ENCODE measurements at places on chromosomes 3 and 15.

DNA sequence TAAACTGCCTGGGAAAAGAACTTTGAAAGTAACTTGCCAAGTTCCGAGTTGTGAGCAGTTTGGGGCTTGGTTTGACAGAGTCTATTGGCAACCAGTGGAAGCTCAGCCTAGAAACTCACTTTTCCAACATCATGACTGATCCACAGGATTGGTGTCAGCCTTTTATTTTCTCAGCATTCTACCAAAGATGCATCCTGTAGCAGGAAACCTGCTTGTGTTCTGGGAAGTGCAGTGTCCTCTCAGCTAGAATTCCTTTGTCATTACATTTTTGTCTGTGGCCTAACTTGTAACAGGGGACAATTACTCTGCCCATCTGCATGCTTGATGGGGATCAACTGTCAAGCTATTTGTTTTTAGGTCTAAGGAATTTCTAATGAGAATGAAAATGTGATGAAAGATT, 116.7 kb upstream of the LMOD3 start:
- DNase-seq: peak; percentile 89

DNA sequence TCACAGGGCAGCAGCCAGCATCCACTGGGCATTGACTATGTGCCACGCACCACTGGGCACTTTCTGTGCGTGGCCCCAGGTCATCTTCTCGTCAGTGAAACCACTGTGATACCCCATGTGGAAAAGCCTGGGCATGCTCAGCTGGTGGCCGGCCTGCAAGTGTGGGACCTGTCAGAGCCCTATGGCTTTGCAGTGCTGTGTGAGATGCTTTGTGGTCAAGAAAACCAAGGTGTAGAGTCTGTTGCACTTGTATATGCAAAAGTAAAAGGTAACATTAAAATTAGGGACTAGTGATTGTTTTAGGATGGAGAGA, 69.5 kb downstream of the PGPEP1L start:
- no peak for DNase-seq

DNA sequence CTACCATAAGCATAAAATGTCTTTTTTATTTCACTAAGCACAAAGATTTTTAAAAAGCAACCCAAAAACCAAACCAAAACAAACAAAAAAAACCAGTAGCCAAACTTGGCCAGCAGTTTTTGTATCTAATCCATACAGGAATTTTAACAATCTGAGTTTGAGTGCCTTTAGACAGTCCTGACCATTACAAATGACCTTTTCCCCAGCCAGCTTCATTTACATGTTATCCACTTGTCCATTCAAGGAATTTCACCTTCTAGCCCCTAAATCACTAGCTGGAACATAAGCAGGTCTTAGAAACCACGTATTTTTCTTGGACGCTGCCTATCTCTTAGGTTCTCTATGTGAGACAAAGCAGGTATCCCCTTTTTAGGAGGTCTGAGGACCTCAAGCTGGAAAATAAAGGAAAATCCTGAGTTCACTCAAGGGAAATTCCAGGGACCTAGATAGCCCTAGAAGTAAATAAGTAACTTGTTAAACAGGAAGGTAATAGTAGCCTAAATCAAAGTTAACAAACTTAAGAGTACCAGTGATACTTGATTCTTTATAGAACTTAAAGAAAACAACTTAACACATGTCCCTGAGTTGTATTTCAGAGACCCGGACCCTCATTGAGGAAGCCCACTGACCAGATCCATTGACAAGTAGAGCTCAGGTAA, 34.2 kb downstream of the CIP2A start:
- DNase-seq: no peak

- no peak for DNase-seq
These were observed 3.6 kb downstream of the CLDN1 start for GRCh38 chr3:190318666-190319065.

GRCh38 chr15:73225358-73226015, 143.3 kb downstream of the HCN4 start:
- no peak for DNase-seq

DNA sequence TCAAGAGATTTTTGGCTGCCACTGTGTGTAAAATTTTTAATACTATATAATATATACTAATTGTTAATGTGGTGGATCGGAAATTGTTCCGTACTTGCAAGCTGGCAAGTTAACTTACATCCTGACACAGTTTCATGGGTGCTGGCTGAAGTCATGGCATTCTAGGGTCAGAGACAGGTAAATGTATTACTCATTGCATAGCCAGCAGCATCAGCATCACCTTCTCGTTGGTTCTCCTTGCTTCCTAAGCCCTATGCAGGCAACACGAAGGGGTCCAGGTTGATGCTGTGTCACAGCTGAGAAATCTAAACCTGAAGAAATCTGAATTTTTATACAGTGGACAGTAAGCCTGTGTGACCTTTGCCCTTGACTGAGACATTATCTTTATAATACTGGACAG, 162.7 kb downstream of the KLHL25 start:
- no peak for DNase-seq

DNA sequence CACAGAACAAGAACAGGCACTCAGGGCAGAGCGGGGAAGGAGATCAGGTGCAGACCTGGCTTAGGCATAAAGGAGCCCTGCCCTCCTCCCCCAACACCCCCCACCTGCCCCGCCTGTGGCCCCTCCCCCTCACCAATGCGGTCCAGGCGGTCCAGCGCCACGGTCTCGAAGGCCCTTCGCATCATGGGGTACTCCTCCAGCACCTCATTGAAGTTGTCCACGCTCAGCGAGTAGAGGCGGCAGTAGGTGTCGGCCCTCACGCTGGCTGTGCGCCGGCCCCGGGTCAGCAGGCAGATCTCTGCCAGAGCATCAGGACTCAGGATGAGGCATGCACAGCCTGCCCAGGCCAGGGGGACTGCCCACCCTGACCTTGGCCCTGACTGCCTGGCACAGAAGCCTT, 44.8 kb downstream of the HCN4 start:
- no peak for DNase-seq

GRCh38 chr3:133821767-133822638, 16.4 kb downstream of the SRPRB start:
- peak; percentile 80 for DNase-seq

GRCh38 chr3:5891711-5892110, 704.2 kb downstream of the EDEM1 start:
- DNase-seq: no peak

- DNase-seq: peak; percentile 72
These were observed 720 bp upstream of the TNIK start for GRCh38 chr3:171460725-171461524.

DNA sequence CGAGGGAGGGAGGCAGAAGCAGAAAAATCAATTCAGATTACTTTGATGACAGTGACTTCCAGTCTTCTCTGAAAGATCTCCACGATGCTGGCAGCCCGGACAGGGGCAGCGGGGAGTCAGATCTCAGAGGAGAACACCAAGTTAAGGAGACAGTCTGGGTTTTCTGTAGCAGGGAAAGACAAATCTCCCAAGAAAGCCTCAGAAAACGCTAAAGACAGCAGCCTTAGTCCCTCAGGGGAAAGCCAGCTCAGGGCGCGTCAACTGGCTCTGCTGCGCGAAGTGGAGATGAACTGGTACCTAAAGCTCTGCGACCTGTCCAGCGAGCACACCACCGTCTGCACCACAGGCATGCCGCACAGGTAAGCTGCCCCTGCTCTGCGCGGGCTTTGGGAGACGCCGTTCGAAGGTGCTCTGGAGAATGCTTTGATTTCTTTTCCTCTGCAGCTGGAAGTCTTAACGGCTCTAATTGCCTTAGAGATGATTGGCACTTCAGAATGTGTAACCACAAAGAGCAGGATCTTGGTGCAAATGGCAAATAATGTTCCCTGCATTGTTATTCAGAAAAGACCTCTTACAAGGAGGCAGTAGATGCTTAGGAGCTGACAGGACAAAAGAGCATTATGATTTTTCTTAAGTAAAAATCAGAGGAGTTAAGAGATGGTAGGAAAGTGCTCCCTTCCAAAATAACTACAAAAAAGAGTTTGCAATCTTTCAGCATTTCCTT, at the start of gene KCNAB1:
KCNAB1 (plus strand) TSS at position 51 of the 724 bp plus-strand sequence.
- no peak for DNase-seq

DNA sequence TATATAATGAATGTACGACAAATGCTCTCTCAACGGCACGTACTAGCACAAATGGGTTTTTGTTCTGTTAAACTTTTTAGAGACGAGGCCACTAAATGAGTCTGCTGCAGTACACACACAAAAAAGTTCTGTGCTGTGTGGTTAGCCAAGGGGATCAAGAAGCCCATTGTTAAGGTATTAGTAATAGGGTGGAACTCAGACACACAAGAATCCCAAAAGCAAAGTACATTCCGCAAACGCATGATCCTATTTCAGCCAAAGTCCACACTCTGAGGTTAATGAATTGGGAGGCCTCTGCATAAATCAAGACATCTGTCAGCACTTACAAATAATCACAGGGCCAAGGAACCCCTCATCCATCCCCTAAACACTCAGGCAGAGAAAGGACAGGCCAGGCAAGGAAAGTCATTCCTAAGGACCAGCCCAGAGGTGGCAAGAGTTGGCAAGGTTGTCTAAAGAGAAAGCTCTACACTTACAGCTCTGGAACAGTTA, 12.1 kb downstream of the OSBPL10 start:
- peak; percentile 56 for DNase-seq

GRCh38 chr3:51934991-51935885, 6.5 kb downstream of the RRP9 start:
- DNase-seq: no peak

DNA sequence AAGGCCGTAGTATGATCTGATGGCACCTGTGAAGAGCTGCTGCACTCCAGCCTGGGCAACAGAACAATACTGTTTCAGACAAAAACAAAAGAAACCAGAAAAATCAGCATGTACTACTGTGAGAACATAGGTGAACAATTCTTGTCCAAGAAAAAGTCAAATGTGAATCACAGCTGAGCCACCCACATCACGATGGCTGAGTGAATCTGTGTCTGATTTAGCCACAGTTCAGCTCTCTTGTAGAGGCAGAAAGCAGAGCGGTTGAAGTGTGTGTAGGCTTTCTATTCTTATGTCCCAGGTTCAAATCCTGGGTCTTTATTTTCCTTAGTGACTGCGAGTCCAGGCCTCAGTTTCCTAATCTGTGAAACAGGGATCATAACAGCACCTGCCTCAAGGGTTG, 4.4 kb upstream of the FURIN start:
- no peak for DNase-seq

DNA sequence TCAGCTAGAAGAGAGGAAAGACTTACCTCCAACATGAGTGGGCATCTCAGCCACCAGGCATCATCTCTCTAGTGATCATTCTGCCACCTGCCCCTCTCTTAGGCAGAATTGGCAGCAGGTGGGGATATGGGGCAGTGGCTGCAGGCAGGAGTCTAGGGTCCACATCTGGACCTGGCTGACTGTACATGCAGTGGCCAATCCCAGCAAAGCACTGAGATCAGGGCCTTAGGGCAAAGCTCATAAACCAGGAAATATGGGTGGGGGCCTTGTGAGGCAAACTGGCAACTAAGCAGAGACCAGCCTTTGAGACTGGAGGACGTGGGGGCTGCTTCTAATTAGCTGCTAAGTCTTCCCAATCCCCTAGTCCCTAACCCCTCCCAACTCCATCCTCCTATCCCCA, 12.9 kb downstream of the POMGNT2 start:
- DNase-seq: no peak

- peak; percentile 75 for DNase-seq
These were observed 794.8 kb downstream of the MCTP2 start for GRCh38 chr15:95025924-95026728.

- DNase-seq: no peak
These were observed 37.8 kb downstream of the SLC24A1 start for GRCh38 chr15:65659502-65660052.

- no peak for DNase-seq
These were observed 223.7 kb upstream of the CD96 start for GRCh38 chr3:111318289-111318688.

DNA sequence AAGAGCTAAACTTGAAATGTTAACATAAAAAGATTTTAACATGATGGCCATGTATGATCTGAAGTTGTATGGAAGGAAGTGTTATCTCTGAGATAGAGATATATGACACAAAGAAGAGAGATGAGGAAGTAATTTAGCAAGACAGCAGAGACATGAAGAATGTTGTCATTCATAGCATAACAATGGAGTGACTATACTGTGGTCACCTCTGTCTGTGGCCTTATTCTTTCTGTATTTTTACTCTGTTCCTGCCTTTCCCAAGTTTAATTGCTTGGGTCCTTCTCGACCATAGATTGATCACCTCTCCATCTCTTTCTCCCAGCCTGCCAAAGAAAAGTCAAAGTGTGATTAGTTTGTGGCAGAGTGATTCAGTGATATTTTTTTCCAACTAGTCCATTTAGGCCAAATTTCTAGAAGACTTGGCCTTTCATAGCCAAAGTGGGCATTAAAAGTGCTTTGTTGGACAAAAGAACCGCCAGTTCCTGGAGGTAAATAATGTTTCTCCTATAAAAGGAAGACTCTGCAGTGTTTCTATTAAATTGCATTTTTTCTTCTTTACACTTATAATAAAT, 711.9 kb downstream of the CADM2 start:
- no peak for DNase-seq

- peak; percentile 89 for DNase-seq
These were observed 8.9 kb downstream of the ECE2 start for GRCh38 chr3:184284696-184285095.

DNA sequence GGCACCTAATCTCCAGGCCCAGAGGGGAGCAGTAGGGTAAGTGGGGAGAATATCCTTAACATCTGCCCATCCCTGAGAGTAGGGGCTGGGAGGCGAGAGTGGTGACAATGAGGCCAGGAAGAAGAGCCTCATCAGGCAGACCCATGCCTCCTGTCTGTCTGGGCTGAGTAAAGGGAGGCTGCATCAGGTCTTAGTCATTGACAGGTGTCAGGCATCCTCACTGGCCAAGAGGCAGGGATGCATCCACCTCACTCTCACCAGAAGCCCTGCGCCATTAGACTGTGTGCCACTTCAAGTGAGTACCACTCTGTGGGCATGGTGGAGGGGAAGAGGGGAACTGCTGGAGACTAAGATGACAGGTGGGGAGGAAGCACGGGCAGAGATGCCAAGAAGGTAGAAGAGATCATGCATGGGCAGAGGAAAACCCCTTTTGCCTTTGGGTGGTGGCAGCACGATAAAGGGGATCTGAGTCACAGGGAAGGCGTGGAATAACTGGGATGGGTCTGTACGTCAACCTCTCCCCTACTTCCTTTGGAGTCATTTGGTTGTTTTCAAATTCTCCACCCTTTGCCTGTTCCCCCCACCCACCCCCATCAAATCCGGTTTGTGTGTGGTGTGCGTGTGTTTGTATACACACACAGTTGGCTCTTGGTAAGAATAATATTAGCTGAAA, 14.1 kb downstream of the ANAPC13 start:
- DNase-seq: peak; percentile 86

GRCh38 chr15:99139276-99139675, 34.4 kb downstream of the SYNM start:
- DNase-seq: no peak

- DNase-seq: no peak
These were observed 21.9 kb downstream of the LRTM1 start for GRCh38 chr3:54905920-54906319.

Measured in lung microvascular endothelial cell (primary cell).